ENCODE measurements at places on chromosomes 16 and 17.

- no peak for DNase-seq
Observed at GRCh38 chr16:58507195-58507962, 7.4 kb downstream of the NDRG4 start.

GRCh38 chr16:75263291-75263962 lies 12.0 kb upstream of the BCAR1 start:
- DNase-seq: no peak

DNA sequence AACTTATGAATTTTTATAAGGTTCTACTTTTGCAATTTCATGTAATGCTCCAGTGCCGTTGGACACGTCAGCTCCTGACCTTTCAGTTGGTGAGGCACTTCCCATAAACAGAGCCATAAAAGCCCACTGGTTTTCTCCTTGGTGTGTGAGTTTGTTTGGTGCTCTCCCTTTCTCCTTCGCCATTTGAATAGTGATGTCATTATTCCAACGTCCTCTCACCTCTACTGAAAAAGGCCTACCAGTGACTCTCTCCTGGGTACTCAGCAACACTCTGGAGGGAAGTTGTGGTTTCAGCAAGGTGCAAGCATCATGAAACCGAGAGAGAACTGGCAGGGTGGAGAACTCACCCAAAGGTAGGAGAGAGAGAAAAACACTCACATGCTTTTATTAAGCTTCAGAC lies 29.6 kb upstream of the HNF1B start:
- peak; percentile 5 for DNase-seq

DNA sequence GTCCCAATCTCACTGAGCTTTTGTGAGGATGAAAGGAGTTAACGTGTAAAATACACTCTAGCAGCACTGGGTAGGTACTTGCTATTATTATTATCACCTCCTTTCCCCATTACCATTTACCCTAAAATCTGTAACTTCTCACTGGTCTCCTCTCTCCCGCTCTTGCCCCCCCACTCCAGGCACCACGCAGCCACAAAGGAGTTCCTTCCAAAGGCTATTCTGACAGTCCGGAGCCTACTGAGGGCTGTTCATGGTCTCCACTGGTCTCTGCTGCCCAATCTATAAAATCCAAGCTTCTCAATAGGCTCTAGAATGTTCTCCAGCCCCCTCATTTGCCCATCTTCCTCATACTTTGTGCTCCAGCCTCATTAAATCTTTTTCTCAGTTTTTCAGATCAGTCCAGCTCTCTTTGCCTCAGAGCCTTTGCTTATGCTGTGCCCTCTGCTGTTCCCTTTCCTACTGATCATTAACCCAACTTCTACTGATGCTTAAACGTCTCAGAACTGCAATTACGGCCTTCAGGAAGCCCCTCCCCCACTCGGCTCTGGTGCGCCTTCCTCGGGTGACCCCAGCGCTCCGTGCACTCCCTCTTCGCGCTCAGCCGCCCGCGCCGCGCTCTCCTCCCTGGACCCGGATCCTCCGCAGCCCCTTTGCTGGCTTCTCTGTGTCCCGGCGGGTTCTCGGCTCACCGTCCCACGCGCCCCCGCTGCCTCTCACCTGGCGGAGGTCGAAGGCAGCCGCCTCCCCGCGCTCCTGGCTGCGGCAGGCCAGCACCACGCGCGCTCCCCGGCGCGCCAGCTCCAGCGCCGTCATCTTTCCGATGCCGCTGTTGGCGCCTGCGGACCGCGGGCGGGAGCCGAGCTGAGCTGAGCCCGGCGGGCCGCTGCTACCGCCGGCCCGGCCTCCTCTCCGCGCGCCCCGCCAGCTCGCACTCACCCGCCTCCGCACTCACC lies 737 bp downstream of the DHRS13 start:
- DNase-seq: peak; percentile 42

DNA sequence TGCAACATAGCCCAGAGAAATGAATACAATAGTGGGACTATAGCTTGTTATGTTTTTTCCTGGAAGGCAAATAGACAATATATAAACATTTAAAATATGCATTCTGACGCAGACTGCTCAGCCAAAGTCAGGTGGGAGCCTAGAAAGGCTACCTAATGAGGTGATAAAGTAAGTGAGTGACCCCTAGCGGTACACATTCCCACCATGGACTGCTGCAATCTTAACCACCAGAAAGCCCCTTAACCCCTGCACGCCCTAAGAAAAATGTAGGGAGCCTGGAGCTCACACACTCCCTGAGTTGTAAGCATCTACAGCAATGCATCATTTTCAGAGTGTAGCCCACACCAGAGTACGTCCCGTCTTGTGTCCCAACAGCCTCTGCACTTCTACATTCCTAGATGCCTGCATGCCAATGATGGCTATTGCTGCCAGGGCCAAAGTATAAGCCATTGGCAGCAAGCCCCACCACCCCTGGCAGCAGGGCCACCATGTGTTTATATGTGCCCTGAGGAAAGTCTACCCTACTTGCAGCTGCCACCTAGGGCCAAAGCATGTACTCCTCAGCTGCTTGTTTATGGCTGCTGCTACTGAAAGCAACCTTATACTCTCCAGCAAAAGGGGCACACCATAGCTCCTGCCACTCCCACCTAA lies 127.6 kb downstream of the KIF2B start:
- DNase-seq: no peak

GRCh38 chr17:57861000-57861789 lies 11.4 kb upstream of the MRPS23 start:
- DNase-seq: peak; percentile 36

DNA sequence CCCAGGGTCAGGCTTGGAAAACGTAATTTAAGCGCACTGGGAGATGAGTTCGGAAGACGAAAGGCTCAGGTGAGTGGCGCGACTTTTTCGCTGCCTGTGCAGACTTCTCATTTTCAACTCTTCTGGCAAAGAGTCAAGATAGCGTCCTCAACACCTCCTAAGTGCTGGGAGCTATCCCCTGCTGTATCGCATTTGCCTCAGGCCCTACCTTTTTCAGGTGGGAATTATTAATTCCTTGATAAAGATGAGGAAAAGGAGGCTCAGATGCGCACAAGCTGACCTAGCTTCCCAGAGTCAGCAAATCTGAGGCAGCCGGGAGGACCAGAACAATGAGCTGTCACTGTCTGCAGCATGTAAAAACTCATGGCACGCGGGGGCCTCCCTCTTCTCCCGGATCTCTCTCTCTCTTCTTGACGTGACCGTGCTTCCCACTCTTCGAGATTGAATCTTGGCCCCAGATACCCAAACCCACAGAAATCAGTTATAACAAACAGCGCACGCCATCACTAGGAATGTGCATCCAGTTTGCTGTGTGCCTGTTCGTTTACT lies 512 bp upstream of the ADAMTS18 start:
- DNase-seq: no peak

GRCh38 chr17:58184308-58184985 lies 8.1 kb upstream of the EPX start:
- no peak for DNase-seq

DNA sequence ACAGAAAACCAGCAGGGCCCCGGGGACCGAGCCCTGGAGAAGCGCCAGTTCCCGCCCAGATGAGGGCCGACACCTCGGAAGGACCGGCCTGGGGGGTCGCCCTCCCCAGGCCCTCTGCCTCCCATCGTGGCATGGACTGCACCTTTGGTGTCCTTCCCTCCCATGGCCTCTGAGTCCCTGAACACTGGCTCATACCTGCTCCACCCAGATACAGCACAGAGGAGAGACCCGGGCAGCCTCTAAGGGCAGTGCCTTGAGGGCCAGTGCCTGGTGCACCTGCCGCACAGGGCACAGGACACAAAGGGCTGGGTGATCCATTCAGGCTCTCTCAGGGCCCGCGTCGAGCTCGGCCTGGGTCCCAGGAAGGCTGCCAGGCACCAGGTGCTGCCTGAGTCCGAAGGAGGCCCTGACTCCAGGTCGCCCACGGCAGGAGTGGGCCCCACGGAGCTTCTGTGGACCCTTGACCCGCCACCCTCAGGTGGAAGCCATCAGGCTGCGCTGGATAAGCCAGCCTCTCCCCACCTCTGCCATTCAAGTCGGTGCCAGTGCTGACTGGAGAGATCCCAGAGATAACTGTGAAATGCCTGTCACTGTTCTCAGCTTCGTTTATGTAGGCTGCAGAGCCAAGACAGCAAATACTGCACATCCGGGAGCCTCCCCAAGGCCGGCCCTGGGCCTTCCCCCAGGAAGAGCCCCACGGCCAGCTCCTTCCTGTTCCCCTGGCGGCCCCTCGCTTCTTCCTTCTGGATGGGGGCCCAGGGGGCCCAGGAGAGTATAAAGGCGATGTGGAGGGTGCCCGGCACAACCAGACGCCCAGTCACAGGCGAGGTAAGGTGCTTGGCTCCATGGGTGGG lies at the start of gene ZG16B:
Gene ZG16B (plus strand): TSS at position 803 of the 854 bp plus-strand sequence. CDS start 139 bp downstream, outside the sequence.
- DNase-seq: no peak

- peak; percentile 42 for DNase-seq
Observed at GRCh38 chr16:22898874-22899348, 84.9 kb downstream of the HS3ST2 start.

- no peak for DNase-seq
Observed at GRCh38 chr17:5248821-5249479, 14.3 kb upstream of the SCIMP start.

- no peak for DNase-seq
Observed at GRCh38 chr17:67353161-67353560, 13.2 kb downstream of the PSMD12 start.

DNA sequence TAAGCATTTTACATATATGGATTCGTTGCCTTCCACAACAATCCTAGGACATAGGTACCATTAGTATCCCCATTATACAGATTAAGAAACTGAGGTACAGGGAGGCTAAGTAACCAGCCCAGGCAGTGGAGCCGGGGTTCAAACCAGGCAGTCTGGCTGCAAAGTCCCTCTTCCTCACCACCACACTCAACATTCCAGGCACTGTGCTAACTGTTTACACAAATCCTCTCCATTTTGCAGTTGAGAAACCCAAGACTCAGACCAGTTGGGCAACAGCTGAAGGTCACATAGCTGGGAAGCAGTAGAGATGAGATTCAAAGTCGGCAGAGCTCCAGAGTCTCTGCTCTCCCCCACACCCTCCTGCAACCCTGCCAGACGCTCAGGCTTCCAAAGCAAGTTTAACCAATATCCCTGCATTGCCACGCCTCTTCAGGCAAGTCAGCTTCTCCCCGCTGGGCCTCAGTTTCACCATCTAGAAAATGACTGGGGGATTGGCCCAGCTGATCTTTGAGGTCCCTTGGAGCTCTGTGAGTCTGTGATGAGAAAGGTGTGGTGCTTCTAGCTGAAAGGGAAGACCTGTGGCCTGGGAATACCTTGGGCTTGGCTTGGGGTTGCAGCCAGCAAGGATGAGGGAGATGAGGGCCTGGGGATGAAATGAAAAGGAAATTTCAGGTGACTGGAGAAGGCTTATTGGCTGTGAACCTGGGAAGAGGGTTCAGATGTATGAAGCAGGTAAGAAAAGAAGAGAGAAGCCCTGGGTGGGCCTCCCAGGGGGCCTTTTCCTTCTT lies 14.0 kb downstream of the CCR7 start:
- DNase-seq: no peak

DNA sequence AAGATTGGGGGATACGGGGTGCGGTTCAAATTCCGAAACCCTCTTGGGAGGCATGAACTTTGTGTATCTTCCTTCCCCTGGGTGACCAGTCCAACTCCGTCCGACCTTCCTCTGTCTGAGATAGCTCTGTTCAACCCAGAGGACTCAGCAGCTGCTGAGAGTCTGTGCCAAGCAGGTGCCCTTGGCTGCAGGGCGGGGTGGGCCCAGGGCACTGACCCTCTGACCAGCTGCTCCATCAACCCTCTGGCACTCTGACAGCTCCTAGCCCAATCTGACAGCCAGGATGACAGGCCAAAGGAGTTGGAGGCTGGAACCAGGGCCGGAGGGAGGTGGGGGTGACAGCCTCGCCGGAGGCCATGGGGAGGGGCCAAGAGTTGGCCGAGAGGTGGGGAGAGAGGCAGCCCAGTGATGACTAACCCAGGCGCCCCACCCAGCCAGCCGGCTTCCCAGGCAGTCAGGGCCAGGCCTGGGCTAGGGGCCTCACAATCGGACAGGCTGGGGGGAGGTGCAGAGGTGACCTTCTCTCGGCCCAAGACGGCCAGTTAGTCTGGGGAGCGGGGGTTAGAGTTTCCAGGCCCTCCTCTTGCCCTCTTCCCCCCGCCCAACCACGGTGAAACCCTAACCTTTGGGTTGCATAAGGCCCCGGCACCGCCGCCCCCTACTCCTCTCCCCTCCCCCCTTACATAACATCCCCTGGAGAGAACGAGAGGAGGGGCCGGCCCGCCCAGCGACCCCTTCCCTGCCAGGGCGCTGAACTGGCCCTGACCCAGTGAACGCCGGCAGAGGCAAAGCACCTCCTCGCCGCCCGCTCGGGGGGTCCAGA lies 5.0 kb upstream of the TLCD2 start:
- DNase-seq: peak; percentile 50

- peak; percentile 45 for DNase-seq
Observed at GRCh38 chr17:7132511-7133094, 18.0 kb upstream of the ASGR2 start.

- DNase-seq: no peak
Observed at GRCh38 chr17:19343671-19344151, 18.8 kb downstream of the B9D1 start.

DNA sequence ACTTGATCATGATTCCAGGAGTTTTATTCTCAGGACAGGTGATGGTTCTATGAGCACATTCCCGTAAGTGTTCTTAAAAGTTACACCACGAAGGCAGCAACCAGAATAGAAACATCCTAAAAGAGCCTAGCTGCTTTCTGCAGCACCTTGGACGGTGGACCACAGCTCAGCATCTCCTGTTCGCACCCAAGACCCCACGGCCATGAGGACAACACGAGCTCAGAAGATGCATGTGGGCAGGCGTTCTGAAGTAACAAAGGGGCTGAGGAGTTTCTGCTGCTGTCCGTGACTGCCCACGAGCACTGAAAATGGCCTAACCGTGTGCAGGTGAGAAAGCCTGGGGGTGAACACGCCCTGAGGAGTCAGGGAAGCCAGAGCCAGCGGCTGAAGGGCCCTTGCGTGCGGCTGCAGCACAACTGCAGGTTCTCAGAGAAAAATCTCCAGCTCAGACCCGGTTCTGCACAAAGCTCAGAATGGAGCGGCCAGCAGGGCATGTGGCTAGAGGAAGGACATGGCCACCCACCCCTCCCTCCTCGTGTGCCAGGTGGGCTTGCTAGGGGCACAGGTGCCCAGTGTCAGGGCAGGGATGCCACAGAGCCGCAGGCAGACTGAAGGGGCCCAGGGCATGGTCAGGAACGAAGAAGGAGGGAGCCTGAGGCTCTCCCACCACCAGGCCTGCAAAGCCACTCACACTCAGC lies 10.8 kb upstream of the C16orf95 start:
- no peak for DNase-seq

DNA sequence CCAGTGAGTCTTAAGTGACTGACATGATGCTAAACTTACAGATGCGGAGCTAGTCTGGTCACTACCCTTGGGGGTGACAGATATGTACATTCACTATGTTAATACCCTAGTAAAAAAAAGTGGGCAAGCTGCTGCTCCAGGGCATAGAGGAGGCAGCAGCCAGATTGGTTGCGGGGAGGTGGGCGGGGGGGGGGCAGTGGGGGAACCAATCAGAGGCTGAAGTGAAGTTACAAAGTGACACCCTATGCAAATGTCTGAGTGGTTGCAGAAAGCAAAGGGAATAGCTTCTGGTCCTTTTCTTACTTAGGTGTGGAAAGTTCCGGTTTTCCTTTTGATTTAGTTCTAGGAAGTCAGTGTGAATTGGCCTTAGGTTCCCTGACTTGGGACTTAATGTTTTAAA lies 12.1 kb downstream of the NDEL1 start:
- no peak for DNase-seq

- no peak for DNase-seq
Observed at GRCh38 chr16:24309258-24310142, 53.4 kb downstream of the CACNG3 start.
